Left kidney (tissue), 8 donors: ENCODE measurements at places on chromosomes 5 and 9.

DNA sequence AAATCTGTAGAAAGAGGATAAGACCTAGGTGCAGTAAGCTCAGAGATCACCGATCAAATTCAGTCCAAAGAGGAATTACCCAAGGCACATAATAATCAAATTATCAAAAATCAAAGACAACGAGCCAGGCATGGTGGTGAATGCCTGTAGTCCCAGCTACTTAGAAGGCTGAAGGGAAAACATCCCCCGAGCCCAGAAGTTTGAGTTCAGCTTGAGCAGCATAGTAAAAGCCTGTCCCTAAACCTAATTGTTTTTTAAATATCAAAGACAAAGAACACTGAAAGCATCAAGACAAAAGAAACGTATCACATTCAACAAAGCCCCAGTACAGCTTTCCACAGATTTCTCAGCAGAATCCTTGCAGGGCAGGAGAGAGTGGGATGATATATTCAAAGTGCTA is 122.9 kb downstream of the CEP120 start:
- DNase-seq = no peak

- peak; percentile 61 for DNase-seq
Observed at GRCh38 chr5:442335-443238, at the start of gene EXOC3. Gene EXOC3 (plus strand): TSS chr5:443176. CDS start chr5:446206, 3,030 bp downstream.

DNA sequence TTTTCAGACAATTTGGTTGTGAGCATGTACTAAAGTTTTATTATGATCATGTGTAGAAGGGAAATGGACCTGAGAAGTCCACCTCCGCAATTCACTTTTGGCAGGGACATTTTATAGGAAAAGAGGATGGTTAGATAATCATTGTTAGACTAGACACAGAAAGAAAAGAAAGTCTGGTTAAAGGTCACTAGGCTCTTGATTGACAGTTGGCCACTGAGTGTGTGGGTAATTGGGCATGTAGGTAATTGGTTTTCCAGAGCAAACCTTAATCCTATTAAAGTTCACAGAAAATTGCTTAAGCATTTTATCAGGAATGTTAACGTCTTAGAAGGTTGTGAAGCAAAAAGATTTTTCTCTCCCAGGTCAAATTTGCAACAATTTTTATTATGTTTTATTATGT is 158.5 kb upstream of the CLINT1 start:
- DNase-seq = no peak

DNA sequence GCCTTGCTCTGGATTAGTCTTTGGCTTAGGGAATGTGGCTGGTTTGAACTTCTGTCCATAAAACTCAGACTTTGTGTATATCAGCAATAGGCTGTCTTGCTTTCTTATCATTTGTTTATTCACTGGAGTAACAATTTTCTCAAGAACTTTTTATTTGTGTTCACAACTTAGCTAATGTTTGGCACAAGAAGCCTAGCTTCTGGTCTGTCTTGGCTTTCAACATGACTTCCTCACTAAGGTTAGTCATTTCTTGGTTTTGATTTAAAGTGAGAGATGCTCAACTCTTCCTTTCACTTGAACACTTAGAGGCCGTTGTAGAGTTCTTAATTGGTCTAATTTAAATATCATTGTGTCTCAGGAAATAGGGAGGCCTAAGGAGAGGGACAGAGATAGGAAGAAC is 4.9 kb downstream of the FBXO38 start:
- no peak for DNase-seq

GRCh38 chr9:116943970-116944369 is 256.9 kb downstream of the TRIM32 start:
- DNase-seq = no peak

- DNase-seq = no peak
Observed at GRCh38 chr5:93850311-93850710, 108.9 kb upstream of the POU5F2 start.

DNA sequence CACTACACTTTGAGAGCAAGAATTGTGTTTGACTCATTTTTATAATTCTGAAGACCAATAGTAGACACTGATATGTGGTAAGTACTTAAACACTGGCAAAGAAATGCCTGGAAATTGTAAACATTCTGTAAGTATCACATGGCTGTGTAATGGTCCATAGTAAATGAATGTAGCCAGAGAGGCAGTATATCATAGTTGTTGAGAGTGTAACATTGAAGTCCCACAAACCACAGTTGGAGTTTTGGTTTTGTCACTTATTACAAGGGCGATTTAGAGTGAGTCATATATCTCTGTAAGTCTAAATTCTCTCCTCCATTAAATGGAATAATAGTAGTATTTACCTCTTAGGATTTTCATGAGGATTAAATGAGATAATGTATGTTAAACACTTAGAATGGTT is 181.1 kb upstream of the MEF2C start:
- no peak for DNase-seq

GRCh38 chr5:102865510-102866236 is 110.6 kb downstream of the PAM start:
- peak; percentile 83 for DNase-seq

DNA sequence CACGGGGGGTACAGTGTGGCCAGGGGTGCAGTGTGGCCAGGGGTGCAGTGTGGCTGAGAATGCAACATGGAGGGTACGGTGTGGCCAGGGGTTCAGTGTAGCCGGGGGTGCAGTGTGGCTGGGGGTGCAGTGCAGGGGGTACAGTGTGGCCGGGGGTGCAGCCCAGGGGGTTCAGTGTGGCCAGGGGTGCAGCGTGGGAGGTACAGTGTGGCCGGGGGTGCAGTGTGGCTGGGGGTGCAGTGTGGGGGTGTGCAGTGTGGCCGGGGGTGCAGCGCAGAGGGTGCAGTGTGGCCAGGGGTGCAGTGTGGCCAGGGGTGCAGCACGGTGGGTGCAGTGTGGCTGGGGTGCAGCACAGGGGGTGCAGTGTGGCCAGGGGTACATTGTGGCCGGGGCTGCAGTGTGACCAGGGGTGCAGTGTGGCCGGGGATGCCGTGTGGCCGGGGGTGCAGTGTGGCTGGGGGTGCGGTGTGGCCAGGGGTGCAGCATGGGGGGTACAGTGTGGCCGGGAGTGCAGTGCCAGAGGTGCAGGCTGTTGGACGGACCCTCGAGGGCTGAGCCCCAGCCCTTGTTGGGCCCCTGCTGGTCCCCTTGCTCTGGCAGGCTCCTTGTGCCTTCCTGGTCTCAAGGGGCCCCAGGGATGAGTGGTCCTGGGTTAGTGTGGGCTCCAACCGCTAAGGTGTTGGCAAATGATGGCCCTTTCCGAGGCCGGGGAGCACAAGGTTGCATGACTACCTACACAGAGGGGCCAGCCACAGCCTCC is 17.9 kb downstream of the TPPP start:
- DNase-seq = no peak

DNA sequence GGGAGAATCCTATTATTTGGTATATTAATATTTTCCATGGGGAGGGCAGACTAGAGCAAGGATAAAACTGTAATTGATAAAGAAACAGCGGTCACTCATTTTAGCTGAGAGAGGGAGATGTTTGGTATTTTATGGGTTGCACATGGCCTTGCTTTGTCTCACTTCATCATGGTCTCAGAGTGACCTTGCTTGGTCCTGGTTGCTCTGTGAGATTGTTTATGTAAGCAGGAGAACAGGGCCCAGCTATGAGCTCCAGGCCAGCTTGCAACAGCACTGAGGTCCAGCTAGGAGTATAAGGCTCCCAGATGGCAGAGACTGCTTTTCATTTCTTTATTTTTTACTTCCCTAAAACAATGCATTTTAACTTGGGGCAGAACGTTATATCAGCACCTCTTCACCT is 50.7 kb downstream of the ZNF622 start:
- DNase-seq = no peak

DNA sequence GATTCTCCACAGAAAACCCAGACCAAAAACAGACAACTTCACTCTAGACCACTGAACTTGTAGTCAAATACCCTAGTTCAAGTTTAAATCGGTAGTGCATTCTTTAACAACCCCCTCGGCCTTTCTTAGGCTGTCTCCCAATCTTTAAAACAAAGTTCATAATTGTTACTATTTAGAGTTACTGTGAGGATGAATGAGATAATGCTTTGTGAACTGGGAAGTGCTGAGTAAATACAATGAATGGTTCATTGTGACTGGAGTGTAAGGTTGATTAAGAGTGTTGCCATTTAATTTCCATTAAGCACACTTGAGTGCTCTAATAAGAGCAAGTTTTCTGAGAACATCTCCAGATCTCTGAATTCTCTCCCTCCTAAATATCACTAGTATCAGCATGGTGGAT is 228.8 kb upstream of the PIK3R1 start:
- DNase-seq = no peak

- DNase-seq = no peak
Observed at GRCh38 chr5:32029261-32029660, 144.9 kb downstream of the GOLPH3 start.

- DNase-seq = no peak
Observed at GRCh38 chr5:14353726-14354474, 210.8 kb downstream of the TRIO start.

GRCh38 chr9:758146-758545 is 83.4 kb upstream of the DMRT1 start:
- no peak for DNase-seq

DNA sequence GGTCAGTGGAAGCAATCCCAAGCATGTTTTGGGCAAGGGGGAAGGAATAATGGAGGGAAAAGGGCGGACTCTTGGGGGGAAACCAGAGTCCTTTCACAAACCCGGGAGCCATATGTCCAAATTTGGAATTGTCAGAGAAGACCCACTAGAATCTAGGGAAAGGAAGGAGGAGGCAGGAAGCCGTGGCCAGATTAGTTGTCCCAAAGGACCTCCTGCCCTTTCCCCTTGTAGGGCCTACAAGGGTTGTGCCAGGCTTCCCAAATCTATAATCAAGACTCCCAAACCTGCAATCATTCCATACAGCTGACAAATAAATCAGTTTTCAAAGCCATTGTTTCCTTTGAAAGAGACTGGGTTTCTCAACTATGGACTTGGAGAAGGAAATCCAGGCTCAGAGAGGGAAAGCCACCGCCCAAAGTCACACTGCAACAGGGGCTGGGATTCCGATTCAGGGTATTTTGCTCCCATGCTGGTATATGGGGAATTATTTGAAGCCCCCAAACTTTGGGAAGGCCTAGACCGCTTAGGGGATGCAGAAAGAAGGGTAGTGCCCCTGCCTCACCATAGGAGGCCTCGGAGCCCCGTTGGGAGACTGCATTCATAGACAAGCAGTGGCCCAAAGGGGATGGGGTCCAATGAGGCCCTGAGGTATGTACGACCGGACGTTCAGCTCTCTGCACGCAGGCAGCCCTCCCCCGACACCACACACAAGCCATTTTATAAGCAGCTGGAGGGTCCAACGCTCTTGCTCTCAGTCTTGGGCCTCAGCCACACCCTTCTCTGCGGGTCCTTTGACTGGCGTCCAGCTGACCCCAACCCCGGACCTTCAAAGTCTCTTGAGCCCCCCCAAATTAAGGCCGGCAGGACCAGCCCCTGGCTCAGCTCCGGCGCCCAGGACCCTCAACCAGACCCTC is 815 bp downstream of the ANXA6 start:
- no peak for DNase-seq

DNA sequence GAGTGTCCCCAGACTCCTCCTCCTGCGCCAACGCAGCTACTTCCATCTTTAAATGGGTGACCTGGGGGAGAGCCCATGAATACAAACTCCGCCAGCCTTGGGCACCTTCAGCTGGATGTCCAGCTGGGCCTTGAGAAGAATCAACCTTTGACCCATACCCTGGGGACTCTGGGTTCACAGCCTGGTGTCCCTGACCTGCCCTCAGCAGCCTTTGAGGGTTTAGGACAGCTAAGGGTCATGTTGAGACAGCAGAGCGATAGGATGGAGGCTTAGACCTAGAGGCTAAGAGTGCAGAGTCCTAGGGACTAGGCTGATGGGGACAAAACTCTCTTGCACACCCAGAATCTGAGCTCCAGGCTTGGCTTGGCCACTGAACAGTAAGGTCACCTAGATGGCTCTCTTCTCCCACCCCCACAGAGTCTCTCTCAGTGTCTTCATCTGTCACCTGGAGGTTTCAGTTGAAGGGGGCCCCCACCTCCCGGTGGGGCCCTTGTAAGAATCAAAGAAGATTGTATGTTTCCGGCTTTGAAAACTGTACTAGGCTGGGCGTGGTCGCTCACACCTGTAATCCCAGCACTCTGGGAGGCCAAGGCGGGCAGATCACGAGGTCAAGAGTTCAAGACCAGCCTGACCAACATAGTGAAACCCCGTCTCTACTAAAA is 6.7 kb upstream of the AQP3 start:
- DNase-seq = no peak

GRCh38 chr5:153658149-153658548 is 167.7 kb downstream of the GRIA1 start:
- no peak for DNase-seq

DNA sequence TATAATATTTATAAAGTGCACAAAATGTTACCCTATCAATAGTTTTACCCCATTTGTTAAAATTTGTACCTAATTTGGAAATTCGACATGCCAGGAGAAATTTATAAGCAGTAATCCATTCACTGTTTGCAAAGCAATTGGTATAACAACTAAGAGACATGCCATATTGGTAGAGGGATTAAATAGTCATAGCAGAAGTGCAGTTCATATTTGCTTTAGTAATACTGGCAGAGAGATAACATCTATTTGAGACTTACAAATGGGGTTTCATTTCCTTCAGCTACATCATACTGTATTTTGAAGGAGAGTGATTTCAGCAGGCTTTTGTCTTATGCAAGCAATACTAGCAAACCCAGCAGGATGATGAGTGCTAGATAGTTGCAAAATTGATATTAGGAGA is 610.4 kb upstream of the CDH10 start:
- no peak for DNase-seq

- no peak for DNase-seq
Observed at GRCh38 chr9:27124151-27124550, 15.1 kb downstream of the TEK start.

GRCh38 chr5:140565780-140566095 is 1.1 kb downstream of the SLC35A4 start:
- DNase-seq = no peak

DNA sequence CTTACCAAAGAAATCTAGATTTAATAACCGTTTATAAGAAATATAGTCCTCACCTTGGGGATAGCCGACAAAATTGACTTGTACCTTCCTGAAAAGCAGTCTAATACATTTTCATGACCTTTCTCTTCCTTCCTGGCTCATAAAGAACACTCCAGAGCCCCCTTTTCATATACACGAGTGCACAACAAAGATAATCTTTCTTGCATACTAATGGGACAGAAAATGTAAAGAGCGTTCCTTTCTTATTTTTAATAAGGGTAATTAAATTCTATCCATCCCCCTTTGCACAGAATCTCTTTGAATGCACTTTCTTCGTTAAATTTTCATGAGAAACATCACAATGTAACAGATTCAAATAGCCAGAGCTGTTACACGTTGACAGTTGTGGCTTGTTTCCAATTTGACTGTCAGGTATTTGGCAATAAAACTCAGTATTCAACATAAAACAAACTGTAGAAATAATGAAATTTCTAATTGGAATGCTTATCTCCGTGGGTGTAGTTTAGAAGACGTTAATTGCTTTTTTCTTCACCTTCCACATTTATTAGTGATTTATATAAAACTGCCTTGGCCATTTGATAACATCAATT is 732.3 kb upstream of the DMAC1 start:
- DNase-seq = no peak

- no peak for DNase-seq
Observed at GRCh38 chr9:72775570-72775969, 177.3 kb downstream of the ALDH1A1 start.

- no peak for DNase-seq
Observed at GRCh38 chr5:75042522-75042921, 9.8 kb downstream of the GCNT4 start.
